ENCODE measurements at places on chromosomes 11 and 22.

- DNase-seq: no peak
Observed at GRCh38 chr22:44848791-44849420, 96.5 kb downstream of the ARHGAP8 start.

DNA sequence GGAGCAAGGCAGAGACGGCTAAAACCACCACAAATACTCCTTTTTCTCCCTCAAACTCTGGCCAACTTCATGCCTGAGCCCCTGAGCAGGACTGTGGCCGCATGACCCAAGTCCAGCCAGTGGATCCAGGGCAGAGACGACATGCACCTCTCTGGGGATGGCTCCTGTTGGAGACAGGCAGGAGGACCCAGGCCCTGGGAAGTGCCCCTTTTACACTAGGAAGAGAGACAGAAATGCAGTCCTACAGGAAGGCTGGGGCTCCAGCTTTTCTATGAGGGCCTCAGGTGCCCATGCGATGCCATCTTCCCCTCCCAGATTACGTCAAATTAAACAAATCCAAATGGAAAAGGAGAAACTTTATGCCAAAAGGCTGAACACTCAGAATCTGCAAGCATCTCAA, 498.0 kb downstream of the BRD1 start:
- DNase-seq: no peak

- DNase-seq: no peak
Observed at GRCh38 chr11:113241636-113242054, 72.7 kb upstream of the TTC12 start.

DNA sequence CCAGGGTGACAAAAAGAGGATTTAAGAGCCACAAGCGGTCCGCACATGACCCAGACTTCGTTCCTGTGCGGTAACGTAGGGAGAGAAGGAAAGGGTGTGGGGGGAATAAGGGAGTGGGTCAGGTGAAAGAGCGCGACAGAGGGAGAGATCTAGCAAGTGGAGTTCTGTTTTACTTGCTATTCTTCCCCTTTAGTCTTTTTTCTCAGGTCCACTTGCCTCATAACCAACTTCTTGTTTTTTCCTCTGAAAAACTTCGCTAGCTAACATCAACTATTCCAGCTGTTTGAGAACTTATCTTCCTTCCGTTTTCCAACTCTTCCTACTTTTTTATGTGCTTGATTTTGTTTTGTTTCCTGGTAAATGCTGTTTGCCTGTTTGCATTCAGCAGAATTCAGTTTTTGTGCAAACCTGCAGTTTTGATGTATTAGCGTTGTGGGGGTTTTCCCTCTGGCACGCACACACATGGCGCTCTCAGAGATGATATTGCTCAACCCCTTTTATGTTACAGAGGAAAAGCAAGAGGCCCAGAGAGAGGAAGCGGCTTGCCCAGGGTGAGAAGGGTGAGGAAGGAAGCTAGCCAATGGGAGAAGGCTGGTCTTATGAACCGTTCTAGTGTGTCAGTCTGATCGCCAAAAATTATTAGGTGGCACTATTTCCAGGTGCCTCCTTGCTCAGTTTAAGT, 592 bp upstream of the CTSC start:
- DNase-seq: peak; percentile 76

GRCh38 chr11:16167706-16168487, 188.4 kb downstream of the SOX6 start:
- no peak for DNase-seq

GRCh38 chr11:11426226-11426952, 73.3 kb upstream of the CSNK2A3 start:
- DNase-seq: no peak
